ENCODE measurements at places on chromosomes 7 and 10. TPM values are rescaled to one million over a fixed set of nuclear protein-coding genes. Genes with fewer than 3 reads are reported as not detected.
A peak's percentile ranks its signal among the peaks of the same experiment; 100 is the strongest.

- no peaks in the 10 kb centered on the region for H3K27me3 ChIP-seq
- peak; percentile 93 for DNase-seq
- peaks cover 37% of the 10 kb centered on the region for H3K4me1 ChIP-seq
- H3K36me3 ChIP-seq = no peaks in the 10 kb centered on the region
- peak overlapping the region; percentile 58 for H3K27ac ChIP-seq
- H3K4me3 ChIP-seq = no peak overlapping the region
Measured at GRCh38 chr10:114714281-114714741, 56.2 kb upstream of the ABLIM1 start.

Gene CPXM2
- 0.42 TPM for total RNA-seq

- no peaks in the 10 kb centered on the region for H3K4me1 ChIP-seq
- DNase-seq = no peak
- H3K27me3 ChIP-seq = no peaks in the 10 kb centered on the region
- H3K36me3 ChIP-seq = no peaks in the 10 kb centered on the region
- H3K4me3 ChIP-seq = no peak overlapping the region
- no peak overlapping the region for H3K27ac ChIP-seq
Measured at GRCh38 chr7:81051811-81052413, 133.1 kb upstream of the SEMA3C start.

- DNase-seq = no peak
- no peak overlapping the region for H3K27ac ChIP-seq
- H3K4me1 ChIP-seq = no peaks in the 10 kb centered on the region
- H3K36me3 ChIP-seq = no peaks in the 10 kb centered on the region
Measured at GRCh38 chr7:137818036-137818435, 28.7 kb downstream of the DGKI start.

Gene CTAGE8
- total RNA-seq = 0.49 TPM

Gene SVOPL
- not detected for total RNA-seq

DNA sequence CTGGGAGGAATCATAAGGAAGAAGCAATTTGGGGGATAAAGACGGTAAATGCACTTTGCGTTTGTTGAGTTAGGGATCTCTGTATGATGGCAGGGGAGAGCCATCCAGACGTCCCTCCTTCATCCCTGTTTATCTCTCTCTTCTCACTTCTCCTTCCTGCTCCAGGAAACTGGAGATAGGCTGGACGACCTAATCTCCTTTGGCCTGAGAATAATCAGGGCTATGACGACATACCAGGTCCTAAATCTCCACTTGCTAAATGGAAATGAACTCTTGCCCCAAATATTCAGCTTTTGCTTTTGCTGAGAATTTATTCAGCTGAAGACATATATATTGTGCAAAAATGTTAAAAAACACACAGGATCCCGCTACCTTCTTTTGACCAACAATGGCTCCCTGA is 182.9 kb upstream of the INHBA start:
- no peaks in the 10 kb centered on the region for H3K4me1 ChIP-seq
- no peak for DNase-seq
- no peaks in the 10 kb centered on the region for H3K27me3 ChIP-seq
- no peak overlapping the region for H3K4me3 ChIP-seq
- H3K27ac ChIP-seq = no peak overlapping the region
